ENCODE measurements at places on chromosomes 3 and 15.

GRCh38 chr15:76203346-76204108, 107.7 kb downstream of the ETFA start:
- no peak for DNase-seq

DNA sequence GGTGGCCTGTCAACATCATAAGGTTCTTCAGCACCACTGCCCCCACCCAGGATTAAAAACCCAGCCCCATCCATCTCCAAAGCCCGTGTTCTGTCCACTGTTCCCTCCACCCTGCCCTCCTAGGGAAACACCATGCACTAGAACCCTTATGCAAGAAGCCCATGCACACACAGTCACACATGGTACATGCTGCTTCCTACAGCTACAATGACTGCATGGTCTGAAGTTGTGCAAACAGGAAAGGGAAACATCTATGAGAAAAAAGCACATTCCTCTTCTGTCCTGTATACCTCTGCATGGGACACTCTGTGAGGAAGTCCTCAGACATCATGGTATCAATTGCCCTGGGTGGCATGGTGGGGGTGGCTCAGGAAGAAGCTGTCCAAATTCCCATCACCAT, 108.6 kb upstream of the MRPS22 start:
- no peak for DNase-seq

GRCh38 chr3:20388971-20389370, 203.0 kb upstream of the SGO1 start:
- DNase-seq: no peak

DNA sequence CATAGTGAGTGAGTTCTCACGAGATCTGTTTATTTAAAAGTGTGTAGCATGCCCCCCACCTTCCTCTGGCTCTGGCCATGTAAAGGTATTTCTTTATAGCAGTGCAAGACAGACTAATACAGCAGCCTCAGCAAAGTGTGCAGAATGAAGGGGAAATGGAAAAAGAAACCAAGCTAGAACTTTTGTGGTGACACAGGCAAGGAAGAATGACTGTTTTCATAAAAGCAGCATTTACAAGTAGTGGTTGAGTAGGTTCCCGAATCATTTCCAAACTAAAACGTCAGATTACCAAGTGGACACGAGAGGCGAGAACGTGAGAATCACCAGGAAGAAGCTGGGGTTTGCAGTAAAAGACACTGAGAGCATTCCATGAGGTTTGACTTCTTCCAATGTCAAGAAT, 100.2 kb upstream of the AKAP13 start:
- no peak for DNase-seq

DNA sequence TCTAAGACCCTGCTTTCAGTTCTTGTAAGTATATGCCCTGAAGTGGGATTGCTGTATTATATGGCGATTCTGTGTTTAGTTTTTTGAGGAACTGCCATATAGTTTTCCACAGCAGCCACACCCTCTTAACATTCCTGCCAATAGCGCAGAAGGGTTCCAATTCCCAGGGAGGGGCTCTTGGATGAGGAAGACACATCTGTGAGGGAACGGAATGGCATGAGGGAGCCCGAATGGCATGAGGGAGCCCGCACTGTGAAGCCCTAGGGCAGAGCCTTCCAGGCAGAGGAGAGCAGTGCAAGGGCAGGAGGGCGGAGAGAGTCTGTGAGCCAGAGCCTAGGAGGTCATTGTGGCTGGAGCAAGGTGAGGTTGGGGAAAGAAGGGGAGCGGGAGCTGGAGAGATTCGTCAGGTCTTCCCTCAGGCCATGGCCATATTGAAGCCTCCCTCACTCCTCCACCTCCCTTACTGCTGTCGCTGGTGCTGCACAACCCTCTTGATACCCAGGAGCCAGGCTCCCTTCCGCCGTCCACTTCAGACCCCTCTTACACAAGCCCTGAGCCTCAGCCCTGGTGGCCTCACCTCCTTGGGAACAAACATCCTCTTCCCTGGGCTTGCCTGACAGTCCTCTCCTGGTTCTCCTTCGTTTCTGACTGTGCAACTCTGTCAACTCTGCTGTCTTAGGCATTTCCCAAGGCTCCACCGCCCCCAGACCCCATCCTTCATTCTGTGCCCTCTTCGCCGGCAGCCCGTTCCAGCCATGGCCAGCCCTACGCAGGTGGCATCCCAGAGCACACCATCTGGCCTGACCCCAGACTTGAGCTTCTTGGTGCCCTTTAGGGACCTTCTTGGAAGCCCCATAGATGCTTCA, 51.4 kb downstream of the FGD5 start:
- DNase-seq: no peak

- no peak for DNase-seq
Measured at GRCh38 chr3:64548200-64548889, 139.5 kb downstream of the ADAMTS9 start.

DNA sequence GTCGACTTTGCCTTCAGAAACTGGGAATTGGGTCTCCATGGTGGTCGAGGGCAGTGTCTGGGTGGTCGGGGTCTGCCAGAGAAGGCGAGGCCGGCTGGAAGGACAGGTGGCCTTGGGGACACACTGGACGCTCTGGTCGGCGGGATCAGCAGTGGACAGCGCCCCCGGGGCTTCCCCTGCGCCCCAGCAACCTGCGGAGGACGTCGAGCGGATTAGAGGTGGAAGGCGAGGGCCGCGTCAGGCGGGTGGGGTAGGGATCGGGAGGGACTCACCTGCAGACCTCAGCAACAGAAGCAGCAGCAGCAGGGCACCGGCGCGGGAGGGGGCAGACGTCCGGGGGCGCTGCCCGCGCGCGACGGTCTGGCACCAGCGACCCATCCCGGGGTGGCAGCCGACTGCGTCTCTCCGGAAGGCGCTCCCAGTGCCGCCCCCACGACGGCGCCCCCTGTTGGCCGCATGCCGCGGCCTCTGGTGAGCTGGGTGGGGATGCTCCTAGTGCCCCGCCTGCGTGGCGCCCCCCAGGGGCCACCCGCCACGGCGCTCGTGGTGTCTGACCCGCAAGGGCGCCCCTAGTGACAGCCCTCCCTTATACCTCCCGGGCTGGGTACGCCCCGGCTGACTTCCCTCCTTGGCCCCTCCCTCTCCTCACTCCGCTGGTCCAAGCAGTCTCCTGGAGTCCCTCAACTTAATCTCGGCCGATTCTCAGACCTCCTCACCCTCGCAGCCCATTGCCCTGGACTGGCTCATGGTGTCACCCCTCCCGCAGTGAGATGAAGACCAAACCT, at the start of gene PRSS50:
Gene PRSS50, minus strand, starts transcription at position 423 of the 785 bp plus-strand sequence. Its CDS starts 45 bp downstream, at position 378.
- no peak for DNase-seq

- no peak for DNase-seq
Measured at GRCh38 chr15:31040611-31041010, 49.2 kb upstream of the MTMR10 start.

GRCh38 chr3:154616298-154616697, 186.3 kb upstream of the GPR149 start:
- DNase-seq: no peak

GRCh38 chr3:61929617-61930016, 368.2 kb downstream of the PTPRG start:
- no peak for DNase-seq

GRCh38 chr15:72451224-72451623, 22.9 kb upstream of the ARIH1 start:
- DNase-seq: no peak

- no peak for DNase-seq
Measured at GRCh38 chr15:64521726-64522164, 61.4 kb downstream of the ZNF609 start.

- DNase-seq: no peak
Measured at GRCh38 chr3:65914032-65914739, 124.5 kb downstream of the MAGI1 start.

DNA sequence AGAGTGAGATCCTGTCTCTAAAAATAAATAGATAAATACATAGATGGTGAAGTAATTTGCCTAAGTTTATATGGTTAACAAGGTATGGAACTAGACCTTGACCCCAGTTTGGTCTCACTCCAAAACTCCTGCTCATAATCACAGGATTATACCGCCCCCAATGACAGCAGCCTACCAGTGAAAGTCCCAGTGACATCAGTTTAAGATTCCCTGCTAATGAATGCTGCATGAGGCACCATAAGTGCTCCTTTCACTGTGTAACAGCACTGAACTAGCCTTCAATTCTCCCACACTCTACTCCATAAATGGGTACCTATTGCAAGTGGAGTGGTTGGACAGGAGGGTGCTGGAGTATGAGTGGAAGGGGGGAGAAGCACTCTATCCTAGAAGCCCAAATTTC, 23.7 kb upstream of the THSD4 start:
- no peak for DNase-seq

- no peak for DNase-seq
Measured at GRCh38 chr3:10300087-10300486, 7.3 kb upstream of the GHRL start.

DNA sequence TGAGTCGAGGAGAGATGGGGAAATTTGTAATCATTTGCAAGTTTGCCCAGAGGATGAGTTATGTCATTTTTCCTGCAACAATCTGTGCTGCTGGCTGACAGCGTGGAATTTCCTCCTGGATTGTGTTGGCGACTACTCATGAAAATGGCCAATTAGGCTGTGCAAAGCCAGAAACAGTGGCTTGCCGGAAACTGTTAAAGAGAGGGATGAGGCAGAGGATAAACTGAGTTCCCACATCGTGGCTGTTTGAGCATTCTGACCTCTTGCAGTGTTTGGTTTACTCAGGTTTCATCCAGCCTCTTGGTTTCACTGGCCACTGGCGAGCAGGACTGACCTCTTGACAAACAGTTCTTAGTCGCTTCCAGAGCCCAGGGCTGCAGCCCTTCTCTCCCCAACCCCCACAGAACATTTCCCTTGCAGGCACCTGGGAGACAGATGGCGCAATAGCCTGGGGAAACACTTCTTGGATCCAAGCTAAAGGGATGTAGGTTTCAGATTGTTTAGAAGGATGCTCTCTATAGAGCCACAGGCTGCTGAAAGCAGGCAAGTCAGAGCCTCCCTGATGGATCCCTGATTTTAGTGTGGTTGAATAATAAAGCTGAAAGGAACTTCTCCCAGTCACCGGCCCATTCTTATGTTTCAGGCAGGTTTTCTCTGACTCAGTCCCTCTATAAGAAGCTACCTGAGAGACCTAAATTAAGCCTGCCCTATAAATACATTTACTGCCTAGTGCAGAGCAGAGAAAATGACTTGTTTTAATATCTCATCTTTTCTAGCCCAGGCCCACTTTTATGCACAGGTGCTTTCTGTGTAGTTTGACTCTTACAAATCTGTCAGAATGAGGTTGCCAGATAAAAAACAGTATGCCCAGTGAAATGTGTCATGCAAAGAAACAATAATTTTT, 92.8 kb upstream of the UBE2E1 start:
- DNase-seq: no peak

GRCh38 chr3:196122021-196122687, 40.3 kb upstream of the TFRC start:
- DNase-seq: no peak

DNA sequence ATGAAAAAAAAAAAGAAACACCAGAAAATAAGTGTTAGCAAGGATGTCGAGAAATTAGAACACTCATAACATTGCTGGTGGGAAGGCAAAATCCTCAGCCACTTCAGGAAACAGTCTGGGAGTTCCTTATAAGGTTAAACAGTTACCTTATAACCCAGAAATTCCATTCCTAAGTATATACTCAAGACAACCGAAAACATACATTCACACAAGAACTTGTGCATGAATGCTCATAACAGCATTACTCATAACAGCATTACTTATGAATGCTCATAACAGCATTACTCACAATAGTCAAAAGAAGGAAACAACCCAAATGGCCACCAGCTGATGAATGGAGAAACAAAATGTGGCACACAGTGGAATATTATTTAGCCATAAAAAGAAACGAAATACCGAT, 34.8 kb upstream of the DCP1A start:
- DNase-seq: no peak

DNA sequence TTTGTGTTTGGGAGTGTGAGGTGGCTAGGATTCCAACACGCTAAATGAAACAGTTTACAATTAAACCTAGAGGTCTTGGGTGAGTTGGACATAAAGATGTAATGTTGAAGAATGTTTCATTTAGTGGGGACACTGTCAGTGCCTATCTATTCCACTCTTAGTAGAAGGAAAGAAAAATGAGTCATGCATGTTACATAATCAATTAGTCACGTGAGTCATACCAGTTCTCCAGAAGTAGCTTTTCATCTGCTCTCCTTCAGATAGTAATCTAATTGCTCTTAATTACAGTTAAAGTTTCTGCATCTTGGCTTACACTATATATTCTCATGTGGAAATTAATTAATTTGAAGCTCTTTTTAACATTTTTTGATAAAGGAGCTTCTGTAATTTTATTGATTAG, 115.7 kb upstream of the P2RY1 start:
- no peak for DNase-seq

DNA sequence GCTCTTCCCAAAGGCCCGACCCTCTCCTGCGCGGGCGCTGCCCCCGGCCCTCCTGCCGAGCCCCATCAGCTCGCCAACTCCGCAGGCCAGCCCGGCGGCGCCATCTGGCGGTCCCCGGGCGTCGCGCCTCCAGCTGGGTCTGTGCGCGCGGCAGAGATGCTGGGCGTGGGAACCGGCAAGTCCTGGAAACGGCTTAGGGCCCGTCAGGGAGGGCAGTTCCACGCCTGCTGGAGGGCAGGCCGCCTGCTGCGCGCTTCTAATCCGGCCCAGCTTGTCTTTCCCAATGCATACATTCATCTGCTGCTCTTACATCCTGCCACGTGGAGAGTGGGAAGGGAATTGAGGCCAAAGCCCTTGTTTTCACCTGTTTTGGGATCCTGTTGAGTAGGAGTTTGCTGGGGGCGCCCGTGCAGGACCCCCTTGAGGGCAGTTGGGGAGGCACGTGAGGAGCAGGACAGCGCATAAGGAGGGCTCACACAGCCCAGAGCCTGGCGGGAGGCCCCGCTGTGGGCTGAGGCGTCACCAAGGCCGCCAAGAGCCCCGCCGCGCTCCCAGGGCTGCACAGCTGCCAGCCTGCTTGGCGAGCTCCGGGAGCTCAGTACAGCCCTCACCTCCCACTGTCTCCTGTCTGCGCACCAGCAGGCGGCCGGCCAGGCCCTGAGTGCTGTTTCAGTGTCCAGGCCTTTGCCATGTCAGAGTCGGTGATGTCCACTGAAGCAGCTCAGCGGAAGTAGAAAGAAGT, 165.6 kb downstream of the NSMCE3 start:
- DNase-seq: no peak

DNA sequence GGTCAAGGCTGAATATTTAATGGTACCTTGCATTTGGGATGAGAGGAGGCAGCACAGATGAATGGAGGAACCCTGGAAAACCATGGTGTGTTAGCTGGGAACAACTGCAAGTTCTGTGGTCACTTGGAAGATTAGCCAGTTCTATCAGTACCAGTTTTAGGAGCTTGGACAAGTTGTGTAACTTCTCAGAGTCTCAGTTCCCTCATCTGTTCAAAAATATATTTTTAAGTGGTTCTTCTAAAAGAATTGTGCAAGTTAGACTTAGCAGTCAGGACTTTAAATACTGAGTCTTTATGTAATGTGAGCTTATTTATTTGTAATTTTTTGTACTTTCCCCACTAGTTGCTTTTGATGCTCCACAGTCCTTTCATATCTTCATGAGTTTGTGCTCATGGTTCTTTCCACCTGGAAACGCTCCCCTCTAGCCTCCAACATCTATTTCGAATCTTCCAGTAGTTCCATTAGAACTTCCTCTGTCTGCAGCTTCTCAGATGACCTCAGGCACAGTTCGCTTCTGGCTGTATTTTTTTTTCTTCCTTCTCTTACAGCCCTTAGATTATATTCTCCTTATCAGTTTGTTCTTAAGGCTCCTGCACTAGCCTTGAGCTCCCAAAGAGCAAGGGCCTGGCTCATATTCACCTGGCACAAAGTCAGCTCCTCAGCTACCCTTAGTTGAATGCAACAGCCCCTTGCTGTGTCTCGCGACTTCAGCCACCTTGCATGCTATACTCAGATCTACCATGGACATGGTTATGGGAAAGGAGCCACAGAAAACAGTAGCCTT, 27.1 kb downstream of the ITPR1 start:
- DNase-seq: no peak

Measured in NCI-H187 (cell line).